Activated CD8-positive, alpha-beta memory T cell treated with anti-CD3 and anti-CD28 coated beads for 4 hours (primary cell): ENCODE measurements at places on chromosomes 4 and X.

DNA sequence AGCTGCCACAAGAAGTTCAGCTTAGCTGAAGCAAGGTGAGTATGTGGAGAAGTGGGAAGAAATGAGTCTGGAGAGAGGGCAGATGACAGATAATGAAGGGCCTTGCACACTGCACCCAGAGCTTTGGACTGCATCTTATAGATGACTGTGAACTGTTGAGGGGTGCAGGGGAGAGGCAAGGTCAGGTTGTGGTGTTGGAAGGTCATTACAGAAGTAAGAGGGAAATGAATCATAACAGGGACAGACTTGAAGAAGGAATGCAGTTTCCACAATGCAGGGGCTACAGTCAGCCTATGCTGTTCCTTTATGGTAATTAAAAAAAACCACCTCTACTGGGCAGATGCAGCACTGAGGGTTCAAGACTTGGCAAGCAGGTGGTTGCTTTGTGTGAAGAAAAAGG lies 4.8 kb upstream of the IGFBP7 start:
- no peak for DNase-seq

GRCh38 chr4:99573735-99574368 lies 772 bp upstream of the MTTP start:
- no peak for DNase-seq

- DNase-seq = no peak
These were observed 134.0 kb downstream of the MGST2 start for GRCh38 chr4:139799615-139800014.

DNA sequence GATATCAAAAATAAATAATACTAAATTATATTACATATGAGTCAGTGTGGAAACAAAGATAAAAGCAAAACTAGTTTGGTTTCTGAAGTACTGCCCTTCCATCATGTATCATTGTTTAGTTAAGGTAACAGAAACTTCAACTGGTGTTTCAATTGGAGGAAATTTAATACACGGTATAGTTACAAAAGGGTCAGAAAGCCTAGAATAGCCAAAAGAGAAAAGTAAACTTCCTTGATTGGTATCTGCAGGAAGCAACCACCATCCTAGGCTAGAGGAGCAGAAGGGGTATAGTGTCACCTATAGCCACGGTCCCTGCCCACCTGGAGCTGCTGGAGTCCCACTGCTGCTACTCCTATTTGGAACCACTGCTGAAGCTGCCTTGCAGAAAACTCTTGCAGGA lies 185.6 kb downstream of the SLC7A11 start:
- no peak for DNase-seq

GRCh38 chr4:64359489-64359888 lies 49.8 kb downstream of the TECRL start:
- DNase-seq = no peak

DNA sequence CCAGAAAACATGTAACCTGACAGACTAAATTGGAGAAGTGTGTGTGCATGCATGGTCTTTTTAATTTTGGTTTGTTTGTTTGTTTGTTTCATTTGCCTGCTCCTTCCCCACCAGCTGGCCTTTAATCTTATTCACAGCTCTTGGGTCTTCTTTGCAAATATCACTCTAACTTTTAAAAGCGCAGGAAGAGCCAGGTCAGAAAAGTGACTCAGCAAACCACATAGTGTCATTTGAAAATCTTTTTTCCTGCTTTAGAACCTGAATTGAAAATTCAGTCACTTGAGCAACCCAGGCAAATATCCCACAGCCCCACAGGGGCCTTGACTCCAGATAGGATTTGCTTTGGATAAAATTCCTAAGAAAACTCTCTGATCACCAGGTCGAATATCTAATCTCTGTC lies 4.6 kb downstream of the TMEM255A start:
- no peak for DNase-seq

DNA sequence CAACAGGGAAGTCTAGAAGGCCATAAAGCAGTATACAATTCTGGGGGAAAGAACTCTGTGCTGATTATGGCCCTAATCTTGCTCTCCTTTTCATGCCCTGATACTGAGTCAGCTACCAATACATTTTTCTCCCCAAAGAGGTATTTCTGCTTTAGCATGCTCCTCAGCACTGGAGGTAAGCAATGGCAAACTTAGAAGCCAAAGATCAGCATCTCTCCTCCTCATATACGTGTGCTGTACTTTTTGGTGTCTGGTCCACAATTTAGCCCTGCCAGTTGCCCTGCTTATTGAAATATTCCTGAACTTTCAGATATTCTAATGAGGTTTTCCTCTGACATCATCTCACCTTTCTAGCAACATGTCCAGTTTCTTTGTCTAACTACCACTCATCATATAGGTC lies 226.2 kb downstream of the FSTL5 start:
- DNase-seq = no peak

- no peak for DNase-seq
These were observed 44.7 kb downstream of the GALNT7 start for GRCh38 chr4:173213296-173213695.

GRCh38 chrX:47540754-47541538 lies 20.1 kb upstream of the ARAF start:
- no peak for DNase-seq

- no peak for DNase-seq
These were observed 161.4 kb upstream of the MAD2L1 start for GRCh38 chr4:120228086-120228485.

- no peak for DNase-seq
These were observed 53.8 kb downstream of the SPRY1 start for GRCh38 chr4:123450393-123450792.

DNA sequence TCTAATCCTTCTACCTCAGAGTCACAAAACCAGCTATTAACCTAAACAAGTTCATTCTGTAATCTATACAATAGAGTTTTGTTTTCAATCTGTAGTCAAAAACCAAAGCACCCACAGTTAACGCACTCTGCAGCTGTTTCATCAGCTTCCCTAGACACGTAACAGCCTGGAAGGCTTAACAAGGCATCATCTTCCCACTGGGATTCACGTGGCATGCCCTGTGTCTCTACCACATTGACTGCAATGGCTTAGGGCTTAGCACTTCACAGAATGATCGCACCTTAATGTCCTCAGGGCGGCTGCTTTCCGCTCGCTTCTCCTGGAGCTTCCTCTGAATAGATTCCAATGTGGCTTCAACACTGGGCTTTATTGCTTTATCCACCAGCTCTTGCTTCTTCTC lies 49.7 kb upstream of the NAP1L5 start:
- DNase-seq = no peak
